ENCODE measurements at places on chromosomes 5 and 9.

DNA sequence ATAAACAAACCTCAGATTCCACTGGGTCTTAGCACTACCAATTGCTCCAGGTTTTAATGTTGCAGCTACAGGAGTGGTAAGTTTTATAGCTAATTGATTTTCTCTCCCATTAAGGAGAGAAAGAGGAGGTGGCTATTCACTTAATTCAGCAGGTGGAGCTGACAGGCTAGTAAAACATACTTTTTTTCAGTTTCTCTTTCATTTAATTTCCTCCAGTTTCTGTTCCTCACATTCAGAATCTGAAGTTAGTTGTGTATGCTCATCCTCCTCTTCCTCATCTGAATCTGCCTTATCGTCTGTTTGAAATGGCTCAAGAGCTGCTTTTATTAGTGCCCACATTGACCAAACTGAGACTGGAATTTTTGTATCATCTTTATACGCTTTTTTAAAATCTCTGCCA is 98.0 kb downstream of the PLPPR1 start:
- DNase-seq = no peak

DNA sequence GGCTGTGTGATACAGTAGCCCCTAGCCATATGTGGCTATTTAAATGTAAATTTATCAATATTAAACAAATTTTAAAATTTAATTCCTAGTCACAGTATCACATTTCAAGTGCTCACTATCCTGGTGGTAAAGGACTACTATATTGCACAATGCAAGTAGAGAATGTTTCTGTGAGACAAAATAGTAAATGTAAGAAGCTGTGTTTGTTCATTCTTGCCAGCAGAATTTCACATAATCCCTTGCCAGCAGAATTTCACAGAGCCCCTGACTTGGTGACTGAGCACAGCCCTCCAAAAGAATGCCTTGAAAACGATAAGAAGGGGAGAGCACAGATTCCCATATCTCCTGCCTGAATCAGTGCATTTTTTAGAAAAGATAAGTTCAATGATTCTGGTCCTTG is 75.9 kb upstream of the SELENOP start:
- DNase-seq = no peak

GRCh38 chr5:38404667-38405276 is 146.4 kb downstream of the EGFLAM start:
- peak; percentile 18 for DNase-seq

GRCh38 chr9:115328228-115328627 is 210.3 kb upstream of the TNC start:
- DNase-seq = peak; percentile 8

DNA sequence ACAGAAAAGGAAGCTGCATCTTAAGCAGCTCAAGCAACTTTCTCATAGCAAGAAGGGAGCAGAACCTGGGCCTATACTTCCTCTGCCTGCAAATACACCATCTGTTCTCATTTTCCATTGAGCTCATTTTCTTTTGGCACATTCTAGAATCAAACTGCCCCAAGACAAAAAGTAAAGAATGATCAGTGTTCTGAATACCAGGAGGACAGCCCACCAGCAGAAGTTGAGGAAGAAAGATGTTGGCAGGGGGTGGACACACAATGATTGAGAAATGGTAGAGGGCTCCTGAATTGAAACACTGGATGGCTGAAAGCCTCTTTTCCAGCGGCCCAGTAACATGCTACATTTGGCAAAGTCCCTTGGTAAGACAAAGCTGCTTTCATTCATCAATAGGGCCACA is 171.8 kb downstream of the MED10 start:
- no peak for DNase-seq

DNA sequence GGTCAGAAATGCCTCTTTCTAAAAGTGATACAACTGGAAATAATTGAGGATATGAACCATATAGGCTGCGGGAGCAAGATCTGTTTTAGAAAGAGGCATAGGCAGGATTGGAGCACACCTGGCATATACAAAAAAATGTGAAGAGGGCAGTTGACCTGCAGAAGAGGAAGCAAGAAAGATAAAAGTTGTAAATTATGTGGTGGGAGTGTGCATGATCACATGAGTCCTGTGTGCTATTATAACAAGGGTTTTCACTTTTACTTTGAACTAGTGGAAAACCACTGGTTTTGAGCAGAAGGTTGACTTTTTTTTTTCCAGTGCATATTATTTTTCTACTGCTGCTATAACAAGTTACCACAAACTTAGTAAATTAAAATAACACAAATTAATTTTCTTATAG is 489.3 kb downstream of the ANXA1 start:
- no peak for DNase-seq

- no peak for DNase-seq
These were observed 64.3 kb upstream of the PCA3 start for GRCh38 chr9:76699971-76700370.

- no peak for DNase-seq
These were observed 71.2 kb upstream of the COX7C start for GRCh38 chr5:86546582-86546981.

DNA sequence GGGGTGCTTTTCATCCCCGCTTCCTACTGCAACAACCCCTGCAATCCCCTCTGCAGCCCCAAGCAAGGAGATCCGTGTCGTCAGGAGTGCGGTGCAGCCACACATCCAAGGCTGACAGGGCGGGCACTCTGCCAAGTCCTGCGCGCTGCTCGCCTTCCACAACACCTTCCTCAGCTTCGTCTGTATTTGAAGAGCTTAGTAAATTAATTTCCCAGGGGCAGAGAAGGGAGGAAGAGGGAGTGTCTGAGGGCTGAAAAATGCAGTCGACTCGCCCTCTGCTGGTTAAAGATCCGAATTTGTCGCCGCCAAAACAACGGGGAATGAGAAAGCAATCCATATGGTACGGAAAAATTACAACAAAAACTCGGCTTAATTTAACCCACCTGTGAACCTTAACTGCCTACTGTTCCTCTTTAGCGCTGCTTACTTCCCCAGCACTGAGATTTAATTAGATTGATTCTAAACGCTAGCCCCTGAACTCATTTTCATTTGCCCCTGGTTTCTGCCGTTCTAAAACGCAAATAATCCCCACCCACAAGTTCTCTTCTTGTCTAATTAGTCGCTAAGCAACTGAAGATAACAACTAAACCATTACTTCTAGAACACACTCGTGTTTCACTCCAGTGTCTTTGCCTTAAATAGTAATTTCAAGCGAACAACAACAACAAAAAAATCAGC is 10.9 kb upstream of the PCDHB1 start:
- DNase-seq = peak; percentile 67

DNA sequence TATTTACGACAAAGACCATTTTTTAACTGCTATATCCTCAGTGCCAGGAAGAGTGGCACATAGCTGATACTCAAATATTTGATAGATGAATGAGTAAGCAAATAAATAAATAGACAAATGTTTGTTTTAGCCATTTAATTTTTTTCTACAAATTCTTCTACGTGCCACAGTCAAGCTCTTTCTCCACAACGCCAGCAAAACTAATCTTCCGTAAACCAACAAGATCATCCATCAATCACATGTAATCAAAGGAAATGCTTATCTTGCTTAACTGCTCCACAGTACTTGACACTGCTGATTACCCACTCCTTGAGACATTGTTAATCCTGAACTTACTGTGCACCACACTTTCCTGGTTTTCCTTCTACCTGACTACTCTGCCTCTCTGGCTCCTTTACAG is 136.7 kb downstream of the EDIL3 start:
- no peak for DNase-seq

DNA sequence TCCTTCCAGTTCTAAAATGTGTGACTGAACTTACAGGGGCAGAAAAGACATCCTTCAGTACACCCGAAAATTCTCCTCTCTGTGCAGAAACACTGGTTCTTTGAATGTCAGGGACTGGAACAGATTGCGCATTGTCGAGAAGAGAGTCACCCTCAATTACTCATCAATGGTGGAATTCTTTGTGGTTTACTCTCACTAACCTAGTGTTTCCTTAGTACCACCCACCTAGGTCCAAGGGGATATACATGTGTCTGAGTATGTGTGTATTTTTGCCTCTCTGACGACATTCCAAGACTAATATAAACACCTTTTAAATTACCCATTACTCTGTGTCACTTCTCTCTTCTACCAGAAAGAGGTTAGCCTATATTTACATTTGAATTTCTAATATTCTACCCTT is 660.8 kb downstream of the TLE1 start:
- no peak for DNase-seq

GRCh38 chr5:163401271-163401670 is 36.1 kb upstream of the CCNG1 start:
- DNase-seq = no peak

DNA sequence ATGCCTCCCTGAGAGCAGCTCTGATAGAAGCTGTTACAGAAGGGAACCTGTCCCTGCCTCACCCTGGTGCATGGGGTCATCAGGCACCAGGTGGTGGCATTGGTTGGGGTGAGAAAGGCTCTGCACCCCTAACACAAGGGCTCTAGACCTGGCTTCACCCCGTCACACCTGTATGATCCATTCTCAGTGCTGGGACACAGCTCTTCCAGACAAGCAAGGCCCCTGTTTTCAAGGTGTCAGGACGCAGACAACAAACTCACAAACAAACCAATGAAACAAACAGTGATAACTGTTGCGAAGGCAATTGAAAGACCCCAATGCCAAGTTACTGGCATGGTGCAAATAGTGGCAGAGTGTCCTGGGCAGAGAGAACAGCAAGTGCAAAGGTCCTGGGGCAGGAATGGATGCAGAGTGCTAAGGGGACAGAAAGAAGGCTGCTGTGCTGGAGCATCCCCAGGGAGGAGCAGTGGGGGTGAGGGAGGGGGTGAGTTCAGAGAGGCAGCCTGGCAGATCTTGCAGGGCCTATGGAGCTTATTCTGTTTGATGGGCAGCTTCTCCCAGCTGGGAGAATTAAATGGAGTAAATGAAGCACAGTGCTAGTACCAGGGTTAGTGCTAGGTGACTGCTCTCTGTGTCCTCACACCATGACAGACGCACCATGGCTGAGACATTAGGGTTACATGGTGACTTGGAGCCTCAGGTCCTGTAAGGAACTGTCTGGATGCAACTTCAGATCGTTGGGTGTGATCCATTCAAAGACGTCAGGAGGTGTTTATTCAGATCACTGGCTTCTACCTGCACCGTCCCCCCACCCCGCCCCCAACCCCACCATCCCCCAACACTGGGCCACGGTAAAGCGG is 67.9 kb upstream of the UNC5A start:
- no peak for DNase-seq

- no peak for DNase-seq
These were observed 27.8 kb upstream of the GRPEL2 start for GRCh38 chr5:149317281-149318048.

- no peak for DNase-seq
These were observed 6.1 kb downstream of the GLIPR2 start for GRCh38 chr9:36142510-36143244.

- no peak for DNase-seq
These were observed 41.2 kb downstream of the ANKS6 start for GRCh38 chr9:98755006-98755618.

DNA sequence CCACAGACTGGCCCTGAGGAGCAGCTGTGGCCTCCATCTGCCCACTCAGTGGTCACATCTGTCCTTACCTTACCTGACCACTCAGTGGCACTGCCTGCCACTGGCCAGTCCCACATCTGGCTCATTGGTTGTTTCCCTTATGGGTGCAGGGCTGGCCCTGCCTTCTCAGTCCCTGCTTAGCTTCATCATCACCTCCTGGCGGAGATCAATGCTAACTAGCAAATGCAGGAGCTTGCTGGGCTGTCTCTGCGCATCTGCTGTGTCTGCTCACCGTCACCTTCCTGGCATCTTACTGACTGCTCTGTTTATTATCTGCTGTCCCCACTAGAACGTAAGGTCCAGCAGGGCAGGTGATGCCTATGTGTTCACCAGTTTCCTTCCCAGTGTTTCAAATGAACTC is 356.9 kb downstream of the SEMA5A start:
- DNase-seq = no peak

DNA sequence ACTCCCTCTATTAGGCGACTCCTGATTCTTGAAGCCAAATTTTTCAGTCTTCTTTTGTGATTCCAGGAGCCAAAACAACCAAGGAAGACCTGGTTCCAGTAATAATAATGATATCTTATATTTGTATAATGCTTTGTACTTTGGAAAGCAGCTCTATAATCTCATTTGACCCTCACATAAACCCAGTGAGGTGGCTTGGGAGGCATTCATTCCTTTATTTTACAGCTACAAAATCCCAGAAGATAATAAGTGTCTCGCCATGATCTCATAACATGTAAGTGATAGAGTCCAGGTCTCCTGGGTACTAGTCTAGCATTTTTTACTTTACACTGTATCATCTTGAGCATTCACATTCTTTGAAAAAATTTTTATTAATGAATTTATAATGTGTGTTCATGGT is 143.1 kb downstream of the ACTBL2 start:
- no peak for DNase-seq

DNA sequence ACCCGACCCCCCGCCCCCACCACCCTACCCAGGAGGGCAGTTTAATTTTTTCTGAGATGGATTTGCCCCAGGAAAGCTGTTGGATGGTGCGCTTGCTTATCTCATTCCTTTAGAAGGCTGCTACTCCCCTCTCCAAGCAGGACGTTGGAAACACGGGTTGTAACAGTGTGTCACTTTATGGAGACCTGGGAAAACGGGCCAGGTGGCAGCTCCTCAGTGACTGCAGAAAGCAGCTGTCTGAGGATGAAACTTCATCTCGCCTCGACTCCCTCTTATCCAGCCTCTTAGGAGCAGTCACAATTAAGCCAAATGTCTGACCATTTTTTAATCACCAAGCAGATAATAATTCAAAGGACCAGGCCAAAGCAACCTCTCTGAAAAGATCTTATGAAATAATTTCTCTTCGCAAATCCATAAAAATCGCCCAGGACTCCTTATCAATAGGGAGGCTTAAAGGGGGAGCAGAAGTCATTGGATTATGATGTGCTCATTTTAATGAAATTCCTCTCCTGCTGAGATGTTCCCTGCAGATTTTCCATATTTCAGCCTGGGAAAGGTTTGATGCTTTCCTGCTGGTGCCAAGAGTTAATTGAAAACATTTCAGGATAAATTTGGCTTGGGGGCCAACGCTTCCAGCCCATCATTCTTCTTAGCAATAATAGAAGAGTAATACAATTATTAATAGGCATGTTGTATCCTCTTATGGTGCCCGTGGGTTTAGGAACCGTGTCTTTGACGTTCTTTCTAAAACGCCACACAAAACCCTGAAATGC is 26.0 kb downstream of the GAS1 start:
- no peak for DNase-seq

DNA sequence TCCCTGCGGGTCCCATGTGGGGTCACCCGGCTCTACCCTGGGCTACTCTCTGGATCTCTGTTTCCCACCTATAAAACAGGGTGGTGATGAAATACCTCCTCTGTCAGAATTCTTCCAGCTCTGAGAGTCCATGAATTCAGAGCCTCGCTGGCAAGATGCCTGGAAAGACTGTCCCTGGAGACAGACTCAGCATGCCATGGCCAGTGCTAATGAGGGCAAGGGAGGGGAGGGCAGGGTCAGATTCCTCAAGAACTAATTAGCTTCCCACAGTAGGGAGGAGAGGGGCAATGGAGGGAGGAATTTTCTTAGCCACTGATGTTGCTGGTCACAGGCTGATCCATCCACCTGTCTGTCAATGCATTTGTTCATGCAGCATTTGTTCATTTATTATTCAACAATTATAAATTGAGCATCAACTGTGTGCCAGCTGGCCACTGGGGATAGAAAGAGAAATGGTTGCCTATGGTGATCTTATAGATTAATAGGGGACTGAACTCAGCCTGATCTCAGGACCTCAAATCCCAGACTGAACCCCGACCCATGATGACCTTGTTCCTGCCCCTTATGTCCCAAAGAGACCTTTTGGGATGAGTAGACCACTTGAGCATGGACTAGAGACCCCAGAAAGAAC is 4.7 kb downstream of the SYNPO start:
- peak; percentile 37 for DNase-seq

- DNase-seq = no peak
These were observed 207.3 kb downstream of the PTTG1 start for GRCh38 chr5:160629003-160629402.

All from nephron progenitor cell (in vitro differentiated cells).